ENCODE measurements at places on chromosomes 7 and 10.
A peak's percentile ranks its signal among the peaks of the same experiment; 100 is the strongest.

GRCh38 chr10:92219559-92219958, 71.3 kb downstream of the CPEB3 start:
- no peak for DNase-seq

DNA sequence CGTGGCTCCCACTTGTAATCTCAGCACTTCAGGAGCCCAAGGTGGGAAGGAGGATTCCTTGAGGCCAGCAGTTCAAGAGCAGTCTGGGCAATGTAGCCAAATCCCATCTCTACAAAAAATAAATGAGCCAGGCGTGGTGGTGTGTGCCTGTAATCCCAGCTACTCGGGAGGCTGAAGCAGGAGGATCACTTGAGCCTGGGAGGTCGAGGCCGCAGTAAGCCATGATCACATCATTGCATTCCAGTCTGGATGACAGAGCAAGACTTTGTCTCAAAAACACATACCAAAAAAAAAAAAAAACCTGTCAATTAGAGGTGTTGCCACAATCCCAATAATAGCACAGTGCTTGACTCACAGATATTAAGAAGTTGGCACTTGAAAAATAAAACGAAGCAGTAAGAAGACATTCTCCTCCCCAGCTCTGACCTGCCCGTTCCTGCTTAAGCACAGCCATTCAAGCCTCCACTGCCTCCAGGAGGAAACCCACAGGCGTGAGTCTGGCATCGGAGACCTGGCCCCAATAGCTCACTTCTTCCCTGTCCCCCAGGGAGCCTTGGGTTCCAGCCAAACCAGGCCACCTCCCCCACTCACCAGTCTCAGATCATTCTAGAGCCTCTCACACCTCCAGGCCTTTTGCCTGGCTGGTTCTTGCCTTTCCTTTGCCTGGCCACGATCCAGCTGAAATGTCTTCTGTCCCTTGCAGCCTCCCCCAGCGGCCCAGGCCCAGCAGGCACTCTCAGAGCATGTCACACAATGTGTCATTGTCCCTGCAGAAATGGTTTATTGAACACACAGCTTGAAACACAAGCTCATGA, 45.3 kb upstream of the GTF2I start:
- peak; percentile 40 for DNase-seq

DNA sequence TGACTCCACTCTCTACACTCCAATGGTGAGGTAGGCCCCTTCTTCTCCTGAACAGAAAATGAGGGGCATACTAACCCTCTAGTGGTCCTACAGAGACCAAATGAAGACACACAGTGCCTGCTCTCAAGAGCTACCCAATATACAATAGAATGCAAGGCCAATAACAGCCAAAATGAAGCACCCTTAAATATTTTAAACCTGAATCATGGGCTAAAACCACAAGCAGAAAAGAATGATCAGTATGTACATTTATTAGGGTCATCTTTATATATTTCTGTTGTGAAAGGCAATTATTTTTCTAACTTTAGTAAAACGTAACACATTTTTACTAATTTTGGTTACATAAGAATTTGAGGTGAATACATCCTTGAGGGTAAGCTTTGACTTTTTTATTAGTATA, 49.9 kb upstream of the COL1A2 start:
- DNase-seq, result no peak

DNA sequence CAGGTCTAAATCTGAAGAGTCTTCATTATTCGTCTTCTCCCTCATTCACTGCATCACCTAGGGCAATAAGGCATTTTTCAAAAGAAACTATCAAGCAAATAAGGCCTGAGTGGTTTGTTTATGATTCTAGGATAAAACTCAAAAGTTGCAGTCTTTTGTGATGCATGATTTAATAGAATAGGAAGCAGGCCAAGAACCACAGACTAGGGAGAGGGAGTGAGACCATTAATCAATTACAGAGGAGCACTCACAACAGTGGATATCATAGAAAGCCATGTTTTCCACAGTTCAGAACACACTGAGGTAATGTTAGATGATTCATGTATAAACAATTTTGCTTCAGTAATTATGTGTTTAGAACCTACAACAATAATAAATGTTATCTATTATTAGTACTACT, 87.8 kb upstream of the LRRTM3 start:
- no peak for DNase-seq

- DNase-seq, result no peak
These were observed 5.9 kb upstream of the ITGA8 start for GRCh38 chr10:15725603-15726002.

DNA sequence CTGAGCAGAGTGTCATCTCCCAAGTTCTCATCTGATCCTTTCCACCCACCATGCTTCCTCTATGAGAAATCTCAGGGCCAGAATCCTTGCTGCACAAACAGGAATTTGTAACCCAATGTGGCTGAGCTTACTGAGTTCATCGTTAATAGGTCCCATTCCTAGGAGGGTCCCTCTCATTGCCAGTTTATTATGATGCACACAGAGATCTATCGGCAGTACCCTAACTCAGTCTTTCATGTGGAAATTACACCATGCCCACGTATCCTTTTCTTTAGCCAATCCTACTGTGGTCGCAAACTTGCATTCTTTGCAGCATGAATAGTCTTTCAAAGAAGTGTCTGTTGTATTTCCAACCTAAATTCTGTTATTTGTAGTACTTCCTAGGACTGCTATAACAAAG, 12.1 kb downstream of the TMEM236 start:
- no peak for DNase-seq

DNA sequence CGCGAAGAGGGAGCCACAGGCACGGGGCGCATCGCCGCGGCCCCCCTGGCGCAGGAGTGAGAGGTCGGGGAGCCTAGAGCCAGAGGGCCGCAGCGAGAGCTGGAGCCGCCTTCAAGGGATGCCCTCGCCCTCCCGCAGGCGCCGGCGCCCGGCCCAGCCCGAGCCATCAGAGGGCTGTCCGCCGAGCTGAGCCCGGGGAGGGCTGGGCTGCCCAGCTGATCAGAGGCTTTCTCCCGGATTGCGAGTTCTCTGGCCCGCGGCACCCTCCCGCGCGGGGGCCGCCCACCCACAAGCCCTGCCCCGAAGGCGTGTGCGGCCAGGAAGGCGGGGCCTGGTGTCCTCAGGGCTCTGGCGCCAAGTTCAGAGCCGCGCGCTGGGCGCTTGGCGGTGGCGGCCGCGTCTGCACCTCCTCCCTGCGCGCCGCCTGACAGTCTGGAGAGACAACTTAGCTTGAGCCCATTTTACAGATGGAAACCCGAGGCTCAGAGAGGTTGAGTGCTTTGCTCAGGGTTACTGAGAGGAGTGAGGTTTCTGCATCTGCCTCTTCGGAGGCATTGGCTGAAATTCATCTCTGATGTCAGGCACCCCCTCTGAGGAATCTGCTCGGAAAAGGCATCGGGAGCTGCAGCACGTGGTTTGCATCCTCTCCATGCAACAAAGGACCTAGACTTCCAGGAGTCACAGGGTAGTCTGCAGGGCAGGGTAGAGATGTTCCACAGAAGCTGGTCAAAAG, 3.8 kb upstream of the ANTXRL start:
- no peak for DNase-seq

- DNase-seq, result no peak
These were observed 22.7 kb upstream of the AGFG2 start for GRCh38 chr7:100516135-100516812.

DNA sequence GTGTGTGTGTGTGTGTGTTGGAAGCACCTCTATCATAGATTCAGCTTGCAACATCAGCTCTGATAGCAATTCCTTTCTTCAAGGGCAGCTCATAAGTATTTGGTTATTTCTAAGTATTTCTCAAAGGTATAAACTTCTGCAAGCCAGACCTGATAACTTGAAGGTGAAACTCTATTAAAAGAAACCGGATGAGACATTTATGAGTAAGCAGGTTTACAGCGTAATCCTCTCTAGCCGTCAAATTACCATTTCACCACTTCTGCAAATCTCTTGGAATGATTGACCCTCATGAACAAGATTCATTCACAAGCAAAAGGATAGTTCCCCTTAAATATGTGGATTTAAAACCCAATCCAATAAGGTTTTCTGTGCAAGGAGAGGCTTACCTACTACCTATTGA, 23.1 kb downstream of the PDE1C start:
- DNase-seq, result no peak

GRCh38 chr10:44353721-44354120, 31.2 kb downstream of the CXCL12 start:
- DNase-seq, result no peak

- no peak for DNase-seq
These were observed 155.2 kb downstream of the CDH23 start for GRCh38 chr10:71551970-71552369.

DNA sequence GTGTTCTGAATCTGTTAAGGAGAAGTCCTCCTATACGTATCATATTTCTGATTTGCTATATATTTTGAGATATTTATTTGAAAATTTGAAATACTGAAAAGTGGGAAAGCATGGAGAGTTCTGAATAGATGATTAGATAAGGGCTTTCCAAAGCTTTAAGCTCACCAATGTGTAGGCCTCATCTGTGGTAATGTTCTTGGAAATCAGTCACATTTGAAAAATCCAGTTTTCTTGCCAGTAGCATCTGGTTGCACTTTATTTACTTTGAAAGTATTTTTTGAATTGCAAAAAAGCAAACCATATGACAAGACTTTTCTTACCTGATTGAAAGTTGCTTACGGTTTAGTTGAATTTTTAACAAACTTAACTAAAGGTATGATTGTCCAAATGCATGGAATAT, 21.7 kb downstream of the ADD3 start:
- DNase-seq, result no peak

DNA sequence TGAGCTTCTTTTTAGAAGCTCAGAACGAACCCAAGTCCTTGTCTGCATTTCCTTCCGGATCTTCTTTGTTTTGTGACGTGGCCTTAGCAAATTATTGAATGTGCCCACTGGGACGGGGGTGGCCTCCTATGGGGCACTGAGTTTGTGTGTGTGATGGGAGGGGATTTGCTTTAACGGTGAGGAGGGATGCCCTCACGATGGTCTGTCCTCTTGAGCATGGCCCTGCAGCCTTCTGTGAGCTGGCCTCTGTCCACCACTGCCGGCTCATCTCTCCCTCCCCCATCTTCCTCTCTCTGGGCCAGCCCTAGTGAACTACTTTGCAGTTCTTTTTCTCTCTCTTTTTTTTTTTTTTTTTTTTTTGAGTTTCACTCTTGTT, 62.9 kb upstream of the MKRN1 start:
- no peak for DNase-seq

GRCh38 chr10:123570051-123570897, 95.9 kb upstream of the GPR26 start:
- DNase-seq, result no peak

DNA sequence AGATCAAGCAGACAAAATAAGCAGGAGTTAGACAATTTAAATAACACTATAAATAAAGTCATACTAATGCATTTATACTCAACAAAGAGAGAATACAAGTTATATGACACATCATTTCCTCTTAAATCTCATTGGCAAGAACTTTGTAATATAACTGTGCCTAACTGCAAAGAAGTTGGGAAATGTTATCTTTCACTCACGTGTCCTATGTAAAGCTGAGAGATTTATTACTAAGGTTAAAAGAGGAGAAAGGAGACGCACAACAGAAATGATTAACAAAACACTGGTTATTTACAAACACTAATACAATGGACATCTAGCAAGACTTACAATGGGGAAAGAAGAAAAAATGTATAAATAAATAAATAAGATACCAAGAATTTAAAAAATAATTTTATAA, 12.7 kb upstream of the TMEM273 start:
- no peak for DNase-seq

GRCh38 chr7:36946401-36946739, 222.1 kb upstream of the AOAH start:
- DNase-seq, result no peak

DNA sequence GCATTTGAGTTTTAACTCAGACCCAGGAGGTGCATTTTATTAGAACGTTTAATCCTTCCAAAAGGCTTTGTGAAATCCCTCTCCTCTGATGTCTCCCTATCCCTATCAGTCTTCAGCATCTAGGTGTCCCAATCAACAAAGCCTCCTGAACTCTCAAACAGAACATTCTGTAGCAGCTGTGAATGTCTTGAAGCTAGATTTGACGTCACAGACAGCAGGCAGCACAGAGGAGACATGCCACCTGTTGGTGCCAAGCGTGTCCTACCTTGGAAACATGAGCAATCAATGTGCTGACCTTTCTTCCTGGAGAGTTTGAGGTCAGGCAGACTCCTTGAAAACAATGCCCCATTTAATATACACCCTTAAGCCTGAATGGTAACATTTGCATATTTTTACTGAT, 125.5 kb downstream of the RNLS start:
- no peak for DNase-seq

GRCh38 chr7:73451780-73452398, 18.3 kb downstream of the FZD9 start:
- DNase-seq, result peak; percentile 24

DNA sequence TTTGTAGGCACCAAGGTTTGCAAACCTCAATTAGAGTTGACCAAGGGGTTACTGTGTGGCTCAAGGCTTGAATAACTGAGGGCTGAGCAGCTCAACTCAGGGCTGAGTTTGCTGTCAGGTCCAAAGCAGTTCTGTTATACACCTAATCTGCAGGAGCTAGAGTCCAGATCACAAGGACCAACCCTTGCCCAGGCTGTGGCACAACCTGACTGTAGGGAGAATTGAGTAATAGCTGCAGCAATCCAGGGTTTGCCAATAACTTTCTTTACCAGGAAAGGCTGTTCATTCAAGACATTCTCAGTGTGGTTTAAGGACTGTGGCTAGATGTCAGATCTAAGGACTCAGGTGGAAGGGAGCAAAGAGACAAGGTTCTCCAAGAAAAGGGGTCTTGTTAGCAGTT, 115.6 kb upstream of the IMMP2L start:
- no peak for DNase-seq

GRCh38 chr7:87886875-87887274, 10.6 kb downstream of the DBF4 start:
- DNase-seq, result no peak

DNA sequence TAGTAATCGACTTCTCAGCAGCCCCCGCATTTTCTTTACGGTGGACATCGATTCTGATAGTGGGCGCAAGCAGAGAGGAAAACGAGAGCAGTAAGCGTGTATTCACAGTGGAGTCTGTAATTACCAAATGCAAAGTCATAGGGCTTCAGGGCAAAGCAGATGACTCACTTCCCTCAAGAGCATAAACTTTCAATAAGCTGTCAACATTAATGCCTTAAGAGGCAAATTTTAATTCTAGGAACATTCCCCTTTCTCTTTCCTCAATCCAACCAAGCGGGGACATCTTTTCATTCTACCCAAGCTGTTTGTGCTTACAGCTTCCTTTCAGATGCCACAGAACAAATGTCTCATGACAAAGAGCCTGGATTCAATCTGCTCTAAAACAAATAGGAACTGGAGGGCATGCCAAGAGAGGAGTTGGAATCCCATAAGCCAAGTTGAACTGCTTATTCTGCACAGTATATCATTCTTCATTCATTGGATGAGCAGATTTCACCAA, 48.6 kb downstream of the MALSU1 start:
- no peak for DNase-seq

GRCh38 chr7:66330961-66331360, 125.8 kb downstream of the TPST1 start:
- DNase-seq, result no peak

GRCh38 chr10:30812018-30812851, 182.7 kb upstream of the LYZL2 start:
- no peak for DNase-seq
